ENCODE measurements at places on chromosomes 2 and 18.

DNA sequence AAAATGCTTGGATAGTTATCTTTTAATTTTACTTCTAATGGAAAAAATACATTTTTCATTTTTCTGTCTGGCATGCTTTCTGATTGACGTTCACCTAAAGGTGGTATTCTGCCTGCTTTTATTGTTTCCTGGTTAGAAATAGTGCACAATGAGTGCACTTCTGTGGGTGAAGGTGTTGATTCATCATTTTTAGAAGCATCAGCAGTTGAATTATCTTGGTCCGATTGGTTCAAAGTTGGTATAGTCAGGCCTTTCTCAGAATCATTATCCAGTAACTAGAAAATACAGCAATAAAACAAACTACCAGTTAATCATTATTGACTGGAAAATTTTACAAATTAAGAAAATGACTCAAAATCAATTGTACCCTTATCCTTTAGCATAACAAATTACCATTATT is 84.5 kb downstream of the STRADB start:
- DNase-seq, result no peak

- DNase-seq, result no peak
Observed at GRCh38 chr2:165528691-165529090, 59.2 kb downstream of the CSRNP3 start.

- DNase-seq, result peak; percentile 87
Observed at GRCh38 chr2:191352536-191352935, 107.3 kb downstream of the MYO1B start.

DNA sequence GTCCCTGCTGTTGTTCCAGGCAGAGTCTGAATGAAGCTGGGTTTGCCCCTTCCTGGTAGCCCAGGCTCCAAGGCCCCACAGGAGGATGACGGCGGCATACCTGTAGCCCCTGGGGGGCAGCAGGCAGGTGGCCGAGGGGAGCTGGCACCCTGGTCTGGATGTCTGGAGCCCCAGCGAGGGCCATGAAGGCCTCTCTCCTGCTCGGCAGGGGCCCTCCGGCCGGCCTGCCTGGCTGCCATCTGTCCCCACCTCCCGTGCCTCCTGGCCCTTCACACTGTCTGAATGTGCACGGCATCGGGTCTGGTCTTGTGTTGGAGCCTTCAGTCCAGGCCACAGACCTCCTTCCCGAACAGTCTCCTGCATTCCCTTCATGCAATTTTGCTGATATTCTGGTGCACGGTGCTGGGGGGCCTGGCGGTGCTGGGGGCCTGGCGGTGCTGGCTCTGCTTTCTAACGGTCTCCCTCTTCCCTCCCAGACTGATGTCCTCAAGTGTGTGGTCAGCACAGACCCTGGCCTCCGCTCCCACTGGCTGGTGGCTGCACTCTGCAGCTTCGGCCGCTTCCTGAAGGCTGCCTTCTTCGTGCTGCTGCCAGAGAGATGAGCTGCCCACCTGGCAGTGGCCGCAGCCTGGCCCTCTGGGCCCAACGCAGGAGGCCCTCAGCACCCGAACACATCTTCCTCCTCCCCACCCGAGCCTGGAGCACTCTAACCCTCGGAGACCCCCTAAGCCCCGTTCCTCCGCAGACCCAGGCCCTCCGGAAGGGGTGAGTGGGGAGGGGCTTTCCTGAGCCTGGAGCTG is 13.5 kb downstream of the BOK start:
- no peak for DNase-seq

DNA sequence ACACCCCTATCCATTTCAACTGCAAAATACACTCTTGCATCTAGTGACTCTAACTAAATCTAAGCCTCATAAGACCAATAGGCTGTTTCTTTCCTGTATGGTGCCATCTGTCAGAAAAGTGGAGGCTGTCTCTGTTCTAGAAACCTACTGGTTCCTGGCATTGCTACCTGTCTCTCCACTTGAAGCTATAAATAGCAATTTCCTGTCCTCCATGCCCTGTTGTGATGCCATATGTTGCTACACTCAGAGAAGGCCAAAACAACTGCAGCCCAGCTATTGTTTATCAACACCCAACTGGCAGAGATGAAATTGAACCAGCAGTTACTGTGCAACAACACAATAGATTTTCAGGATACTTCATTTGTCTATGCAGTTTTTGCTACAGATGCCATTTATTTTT is 1355.1 kb upstream of the SLC39A10 start:
- DNase-seq, result no peak

DNA sequence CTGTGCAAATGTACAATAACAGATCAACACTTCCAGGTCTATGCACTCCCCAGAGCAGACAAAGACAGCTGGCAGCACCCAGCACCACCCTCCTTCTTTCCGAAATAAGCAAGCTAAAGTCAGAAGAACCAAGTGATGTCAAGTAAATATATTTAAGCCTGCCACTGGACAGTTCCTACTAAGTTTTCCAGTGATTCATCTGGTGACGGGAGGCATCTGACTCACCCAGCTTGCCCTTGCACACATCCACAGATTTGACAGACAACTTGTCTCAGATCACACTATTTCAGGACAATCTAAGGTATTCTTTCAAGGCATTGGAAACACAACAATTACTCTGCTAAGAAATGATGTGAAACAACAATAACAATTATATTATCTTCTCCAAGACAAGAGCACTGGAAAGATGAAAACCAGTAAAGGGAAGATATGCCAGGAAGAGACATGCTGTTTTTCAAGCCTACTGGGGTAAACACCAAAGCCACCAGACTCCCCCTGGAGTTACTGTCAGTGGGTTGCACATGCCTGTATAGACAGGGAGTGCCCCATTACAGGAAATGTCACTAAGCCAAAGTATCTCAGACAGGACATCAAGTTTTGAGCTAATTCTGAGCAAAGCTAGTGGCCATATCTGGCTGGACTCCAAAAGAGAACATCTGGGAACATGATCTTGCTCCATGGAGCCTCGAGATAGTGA is 287.9 kb upstream of the KLHL29 start:
- DNase-seq, result no peak

- DNase-seq, result peak; percentile 28
Observed at GRCh38 chr18:8496186-8496585, 113.1 kb upstream of the RAB12 start.

GRCh38 chr2:131577812-131578211 is 50.1 kb downstream of the CCDC74A start:
- no peak for DNase-seq

DNA sequence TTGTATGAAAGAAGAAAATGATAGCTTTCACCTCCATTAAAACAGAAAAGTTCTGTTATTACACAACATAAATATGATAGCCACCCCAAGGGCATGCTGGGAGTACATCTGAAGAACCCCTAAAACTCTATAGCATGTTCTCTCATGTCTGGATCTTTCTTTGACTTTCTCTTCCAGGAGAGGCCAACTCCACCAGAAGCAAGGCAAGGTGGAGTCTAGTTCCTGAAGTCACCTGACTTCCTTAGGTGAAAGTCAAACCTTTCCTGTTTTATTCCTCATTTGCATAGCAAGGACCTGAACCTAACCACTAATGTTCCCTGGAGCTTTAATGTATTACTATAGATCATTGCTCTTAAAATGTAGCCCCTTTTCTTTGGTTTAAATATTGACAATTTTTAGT is 5.7 kb downstream of the STAT1 start:
- no peak for DNase-seq

DNA sequence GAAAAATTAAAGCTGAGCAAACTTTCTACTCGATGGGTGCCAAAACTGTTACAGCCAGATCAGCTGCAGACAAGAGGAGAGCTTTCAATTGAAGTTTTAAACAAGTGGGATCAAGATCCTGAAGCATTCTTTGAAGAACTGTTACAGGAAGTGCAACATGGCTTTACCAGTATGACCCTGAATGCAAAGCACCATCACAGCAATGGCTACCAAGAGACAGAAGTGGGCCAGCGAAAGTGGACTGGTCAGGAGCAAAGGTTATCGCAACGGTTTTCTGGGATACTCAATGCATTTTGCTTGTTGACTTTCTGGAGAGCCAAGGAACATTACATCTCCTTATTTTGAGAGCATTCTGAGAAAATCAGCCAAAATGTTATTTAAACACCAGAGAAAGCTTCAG is 9.1 kb upstream of the SERPINB5 start:
- no peak for DNase-seq

GRCh38 chr2:85976106-85976920 is 87.5 kb upstream of the ST3GAL5 start:
- no peak for DNase-seq

- DNase-seq, result no peak
Observed at GRCh38 chr2:176536439-176537133, 267.3 kb downstream of the MTX2 start.

DNA sequence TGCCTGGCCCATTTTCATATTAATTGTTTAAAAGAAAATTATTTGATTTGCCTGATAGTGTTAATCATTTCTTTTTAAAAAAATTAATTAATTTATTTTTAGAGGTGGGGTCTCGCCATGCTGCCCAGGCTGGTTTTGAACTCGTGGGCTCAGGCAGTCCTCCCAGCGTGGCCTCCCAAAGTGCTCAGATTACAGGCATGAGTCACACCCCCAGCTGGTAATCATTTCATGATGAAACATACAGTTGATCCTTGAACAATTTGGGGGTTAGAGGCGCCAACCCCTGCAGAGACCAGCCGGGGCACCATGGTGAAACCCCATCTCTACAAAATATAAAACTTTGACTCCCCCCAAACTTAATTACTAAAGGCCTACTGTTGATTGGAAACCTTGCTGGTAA is 7.9 kb downstream of the GPN1 start:
- DNase-seq, result peak; percentile 28

DNA sequence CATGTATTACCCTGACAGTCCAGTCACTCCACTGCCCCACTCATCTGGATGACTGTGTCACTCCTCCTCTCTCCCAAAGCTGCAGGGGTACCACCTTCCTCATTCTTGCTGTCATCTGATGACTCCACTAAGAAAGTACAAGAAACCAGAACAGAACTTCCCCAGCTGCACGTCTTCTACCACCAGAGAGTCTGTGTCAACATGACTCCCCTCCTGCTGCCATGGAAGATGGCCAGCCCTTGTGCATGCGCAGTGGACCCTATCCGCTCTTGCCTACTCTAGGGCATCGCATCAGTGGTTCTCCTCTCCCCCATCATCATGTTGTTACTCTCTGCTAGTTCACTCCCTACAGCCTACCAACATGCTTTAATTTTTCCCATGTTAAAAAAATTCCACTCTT is 14.5 kb upstream of the ST8SIA3 start:
- no peak for DNase-seq

- DNase-seq, result no peak
Observed at GRCh38 chr2:216700088-216700567, 4.8 kb upstream of the IGFBP5 start.

GRCh38 chr2:55048508-55049042 is 1.7 kb downstream of the RTN4 start:
- DNase-seq, result peak; percentile 45

DNA sequence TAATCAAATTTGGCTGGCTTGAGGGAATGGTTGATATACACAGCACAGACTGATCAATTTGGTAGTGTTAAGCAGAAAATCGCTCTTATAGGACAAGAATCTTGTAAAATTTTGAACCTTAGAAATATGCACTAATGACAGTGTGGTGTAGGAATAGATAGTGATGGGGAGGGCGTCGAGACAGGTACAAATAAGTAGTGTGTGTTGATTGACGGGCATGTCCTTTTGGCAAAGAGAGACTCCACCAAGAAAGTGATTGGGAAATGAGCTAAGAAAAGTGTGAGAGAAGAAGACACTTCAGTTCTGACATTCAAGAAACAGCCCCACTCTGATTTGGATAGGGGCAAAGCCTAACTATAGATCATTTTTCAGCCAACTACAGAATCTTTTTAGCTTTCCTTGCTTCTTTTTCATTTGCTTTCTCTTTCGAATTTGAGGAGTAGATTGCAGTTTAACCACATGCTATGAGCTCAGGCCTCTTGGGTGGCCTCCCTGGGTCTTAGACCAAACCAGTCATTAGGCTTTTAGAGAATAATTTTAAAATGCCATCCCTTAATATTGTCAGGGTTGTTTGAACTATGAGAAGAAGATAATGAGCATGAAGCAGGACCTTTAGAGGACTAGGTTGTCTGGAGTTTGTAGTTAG is 127.1 kb downstream of the CERS6 start:
- DNase-seq, result peak; percentile 43

- peak; percentile 63 for DNase-seq
Observed at GRCh38 chr2:168194784-168195522, 52.4 kb downstream of the STK39 start.

- no peak for DNase-seq
Observed at GRCh38 chr2:98161186-98161585, 74.2 kb downstream of the VWA3B start.

All from IMR-90 (cell line).